ENCODE measurements at places on chromosomes 1 and 21. TPM values are rescaled to one million over a fixed set of nuclear protein-coding genes. Genes with fewer than 3 reads are reported as not detected.

DNA sequence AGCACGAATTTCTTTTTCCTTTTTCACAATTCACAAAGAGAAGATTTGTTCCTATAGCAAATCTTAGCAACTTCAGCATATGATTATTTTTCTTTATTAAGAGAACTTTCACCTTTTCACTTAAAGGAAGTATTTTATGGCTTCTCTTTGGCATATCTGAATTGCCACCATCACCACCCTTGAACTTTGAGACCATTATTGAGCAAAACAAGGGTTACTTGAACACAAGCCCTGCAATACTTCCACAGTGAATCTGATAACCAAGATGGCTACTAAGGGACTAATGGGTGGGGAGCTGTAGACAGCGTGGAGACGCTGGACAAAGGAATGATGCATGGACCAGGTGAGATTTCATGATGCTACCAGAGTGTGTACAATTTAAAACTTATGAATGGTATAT is 815.0 kb downstream of the LRRIQ3 start:
- no peak for DNase-seq

GRCh38 chr21:41552254-41552653 is 44.3 kb upstream of the TMPRSS2 start:
- no peak for DNase-seq

DNA sequence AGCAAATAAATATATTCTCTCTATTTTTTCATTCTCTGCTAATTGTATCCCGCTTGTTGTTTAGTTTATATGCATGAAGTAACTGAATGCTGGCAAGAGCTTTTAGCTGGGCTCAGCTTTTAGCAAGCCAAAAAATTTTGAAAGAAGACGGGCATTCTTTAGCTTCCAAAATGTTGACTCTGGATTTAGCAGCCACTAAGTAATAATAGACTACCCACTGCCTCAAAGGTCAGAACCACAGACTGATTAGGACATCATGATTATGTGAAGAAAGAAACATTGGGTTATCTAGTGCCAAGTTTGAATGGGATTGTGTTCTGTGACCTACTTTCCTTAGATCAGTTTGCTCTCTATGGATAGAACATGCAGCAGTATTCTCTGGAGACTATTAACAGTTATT is 80.3 kb upstream of the DPH5 start:
- DNase-seq = no peak

DNA sequence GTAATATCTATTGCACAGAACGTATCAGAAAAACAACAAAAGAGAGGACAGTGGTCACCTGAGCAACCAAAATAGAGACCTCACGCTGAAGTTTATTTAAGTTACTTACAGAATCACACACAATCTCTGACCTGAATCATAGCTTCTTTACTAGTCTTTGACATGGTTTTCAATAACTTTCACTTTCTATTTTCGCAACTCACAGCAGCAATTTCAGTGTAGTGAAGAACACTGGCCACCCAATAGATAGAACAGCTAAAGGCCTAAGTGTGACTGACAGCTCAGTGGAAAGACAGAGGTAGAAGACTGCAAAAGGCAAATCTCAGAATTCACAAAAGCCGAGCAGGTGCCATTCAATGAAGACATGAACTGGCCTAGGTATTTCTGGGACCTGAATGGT is 435.6 kb upstream of the CHRM3 start:
- DNase-seq = no peak

DNA sequence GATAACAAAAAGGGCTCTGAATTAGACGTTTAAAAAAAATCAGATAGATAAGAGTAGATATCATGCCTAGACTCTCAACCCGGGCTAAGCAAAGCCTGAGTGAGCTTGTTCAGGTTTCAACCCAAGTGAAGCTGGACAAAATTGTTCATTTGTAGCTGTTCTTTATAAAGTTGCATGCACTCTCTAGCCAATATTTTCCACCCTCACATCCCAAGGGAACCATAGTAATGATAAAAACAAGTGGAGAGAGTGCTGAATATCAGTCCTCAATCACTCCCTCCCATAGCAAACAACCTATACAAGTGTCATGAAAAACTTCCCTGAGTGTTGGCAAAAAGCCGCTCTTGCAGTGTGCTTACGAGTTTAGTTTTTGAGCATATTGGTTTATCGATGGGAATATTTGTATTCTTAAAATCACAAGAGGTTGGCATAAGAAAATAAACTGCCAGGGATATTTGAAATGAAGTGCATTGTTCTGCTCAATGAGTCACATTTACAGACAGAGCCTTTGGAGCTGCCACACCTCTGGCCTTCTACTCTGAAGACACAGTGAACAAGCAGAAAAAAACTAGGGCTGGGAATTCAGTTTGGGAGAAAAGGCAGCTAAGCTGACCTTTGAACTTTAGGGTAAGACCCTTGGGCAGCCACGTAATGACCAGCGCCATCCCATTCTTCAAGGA is 2.2 kb upstream of the CLCA2 start:
- DNase-seq = no peak

DNA sequence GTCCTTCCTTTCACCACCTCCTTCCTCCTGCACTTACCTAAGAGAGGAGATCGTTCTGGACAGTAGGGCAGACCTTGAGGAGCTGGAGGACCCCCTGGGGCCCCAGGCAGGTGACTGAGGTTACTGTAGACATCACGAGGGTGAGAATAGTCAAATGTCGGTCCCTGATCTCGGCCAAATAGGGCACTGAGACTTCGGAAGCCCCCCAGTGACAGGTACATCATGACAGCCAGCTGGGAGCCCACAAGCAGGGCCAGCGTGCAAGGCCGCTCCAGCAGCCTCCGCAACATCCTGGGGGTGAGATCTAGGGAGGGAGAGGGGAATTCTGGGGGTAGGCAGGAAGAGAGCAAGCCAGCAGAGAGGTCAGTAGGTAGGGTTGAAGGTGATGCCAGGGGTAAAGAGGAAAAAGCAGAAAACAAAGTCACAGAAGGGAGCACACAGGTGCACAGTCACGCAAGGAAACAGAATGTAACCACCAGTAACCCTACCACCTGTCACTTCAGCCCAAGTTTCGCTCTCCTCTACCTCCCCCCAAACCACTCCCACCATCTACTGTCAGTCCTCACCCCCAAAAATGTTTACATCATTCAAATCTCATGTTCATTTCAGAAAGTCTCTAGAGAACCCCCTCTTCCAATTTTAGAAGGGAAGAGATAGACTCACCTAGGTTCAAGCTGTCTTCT is 1.4 kb downstream of the B4GALT3 start:
- no peak for DNase-seq

- DNase-seq = no peak
These were observed 44.1 kb downstream of the ALPL start for GRCh38 chr1:21553116-21553926.

GRCh38 chr1:97986041-97987005 is 65.5 kb upstream of the DPYD start:
- no peak for DNase-seq

- no peak for DNase-seq
These were observed 126.7 kb downstream of the PGBD5 start for GRCh38 chr1:230299191-230300006.

DNA sequence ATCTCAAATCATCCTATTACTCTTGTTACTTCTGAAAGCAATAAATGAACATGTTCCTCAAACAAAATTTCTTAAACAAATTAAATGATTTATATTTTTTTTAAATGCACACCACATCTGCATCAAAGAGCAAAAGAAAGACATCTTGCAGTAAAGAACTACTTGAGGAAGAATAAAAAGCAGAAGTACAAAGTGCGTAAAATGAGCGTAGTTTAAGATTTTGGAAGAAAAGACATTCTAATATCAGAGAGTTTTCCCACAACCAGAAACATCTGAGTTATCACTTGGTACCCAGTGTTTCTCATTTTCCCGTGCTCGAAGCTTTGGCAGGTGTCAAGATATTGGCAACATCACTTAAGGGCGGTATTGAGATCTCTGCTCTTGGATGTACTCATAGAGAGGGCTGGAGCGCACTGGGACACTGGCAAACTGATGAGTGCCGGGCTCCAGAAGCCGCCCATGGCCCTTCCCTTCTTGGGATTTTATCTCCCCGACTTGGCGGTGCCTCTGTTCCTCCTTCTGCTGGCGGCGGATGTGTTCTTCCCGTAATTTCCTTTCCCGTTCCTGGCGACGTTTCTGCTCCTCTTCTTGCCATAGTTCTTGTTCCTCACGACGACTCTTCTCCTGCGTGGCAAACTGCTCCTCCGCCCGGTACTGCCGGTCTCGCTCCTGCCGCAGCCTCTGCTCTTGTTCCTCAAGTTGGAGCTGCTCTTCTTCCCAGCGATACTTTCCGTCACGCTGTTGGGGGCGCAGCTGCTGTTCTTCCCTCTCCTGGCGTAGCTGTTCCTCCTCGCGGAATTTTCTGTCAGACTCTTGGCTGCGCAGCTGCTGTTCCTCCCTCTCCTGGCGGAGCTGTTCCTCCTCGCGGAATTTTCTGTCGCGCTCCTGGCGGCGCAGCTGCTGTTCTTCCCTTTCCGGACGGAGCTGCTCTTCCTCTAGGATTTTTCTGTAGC is 7.9 kb downstream of the TCHH start:
- no peak for DNase-seq

TNFRSF8 gene
- 0.14 TPM for total RNA-seq

ITGB2 gene
- 0.80 TPM for total RNA-seq

UBL4B gene
- total RNA-seq = not detected

SPRR2E gene
- not detected for total RNA-seq

Data from type B pancreatic cell (in vitro differentiated cells).